Cortex of kidney (tissue), 1 donor: ENCODE measurements at places on chromosomes 3 and 15.

- DNase-seq = no peak
These were observed 52.2 kb downstream of the SATB1 start for GRCh38 chr3:18372786-18373405.

- DNase-seq = no peak
These were observed 91.2 kb downstream of the POLR2M start for GRCh38 chr15:57797568-57798267.

DNA sequence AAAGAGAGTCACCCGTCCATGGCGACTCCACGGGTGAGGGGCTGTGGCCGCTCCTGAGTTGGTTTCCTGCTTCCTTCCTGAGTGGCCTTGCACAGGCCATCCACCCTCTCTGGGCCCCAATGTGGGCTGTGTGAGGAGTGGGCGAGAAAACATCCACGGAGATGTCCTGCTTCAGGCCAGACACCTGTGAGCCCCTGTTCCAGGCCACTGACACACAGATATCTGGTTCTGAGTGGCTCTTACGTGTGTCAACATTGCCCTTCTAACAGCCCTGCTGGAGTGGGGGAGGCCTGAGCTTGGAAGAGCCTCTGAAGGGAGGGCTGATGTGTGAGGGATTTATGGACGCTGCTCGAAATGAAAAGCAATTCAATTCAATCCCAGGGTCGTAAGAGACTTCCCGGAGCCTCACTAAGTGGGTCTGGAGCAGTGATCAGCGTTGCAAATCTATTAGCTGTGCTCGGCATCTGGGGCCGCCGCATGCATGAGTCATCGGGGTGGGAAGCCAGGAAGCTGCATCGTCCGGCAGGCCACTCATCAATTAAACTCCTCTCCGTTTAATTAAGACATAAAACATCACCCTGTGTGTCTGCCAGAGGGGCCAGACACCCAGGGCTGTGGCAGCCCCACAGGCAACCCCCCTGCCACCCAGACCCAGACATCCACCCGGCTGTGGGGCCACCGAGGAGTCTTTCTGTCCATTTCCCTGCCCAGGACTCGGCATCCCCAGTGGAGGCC lies 20.0 kb upstream of the PRR23E start:
- DNase-seq = no peak

GRCh38 chr3:134374105-134374790 lies at the start of gene AMOTL2:
AMOTL2 (minus strand) TSS chr3:134374447; CDS start chr3:134371433, 3,014 bp downstream.
- no peak for DNase-seq

GRCh38 chr15:34217587-34218225 lies 7.1 kb upstream of the EMC4 start:
- no peak for DNase-seq

DNA sequence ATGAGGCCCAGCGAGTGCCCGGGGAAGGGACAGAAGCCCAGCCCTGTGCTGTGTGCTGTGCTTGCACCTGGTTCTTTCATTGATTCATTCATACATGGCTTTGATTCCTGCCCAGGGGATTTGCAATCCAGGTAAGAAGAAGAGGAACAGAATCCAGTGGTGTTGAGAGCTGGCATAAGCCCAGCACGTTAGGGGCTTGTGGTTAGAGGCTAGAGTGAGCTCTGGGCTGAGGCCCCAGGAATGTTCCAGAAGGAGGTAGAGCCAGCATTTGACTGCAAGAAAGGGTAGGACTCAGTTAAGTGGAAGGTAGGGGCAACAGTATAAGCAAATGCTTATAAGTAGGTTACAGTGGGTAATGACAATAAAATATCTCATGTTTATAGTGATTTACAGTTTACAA lies 2.3 kb downstream of the VWA5B2 start:
- DNase-seq = no peak

- DNase-seq = no peak
These were observed 230.6 kb upstream of the PEX5L start for GRCh38 chr3:180267202-180267843.

DNA sequence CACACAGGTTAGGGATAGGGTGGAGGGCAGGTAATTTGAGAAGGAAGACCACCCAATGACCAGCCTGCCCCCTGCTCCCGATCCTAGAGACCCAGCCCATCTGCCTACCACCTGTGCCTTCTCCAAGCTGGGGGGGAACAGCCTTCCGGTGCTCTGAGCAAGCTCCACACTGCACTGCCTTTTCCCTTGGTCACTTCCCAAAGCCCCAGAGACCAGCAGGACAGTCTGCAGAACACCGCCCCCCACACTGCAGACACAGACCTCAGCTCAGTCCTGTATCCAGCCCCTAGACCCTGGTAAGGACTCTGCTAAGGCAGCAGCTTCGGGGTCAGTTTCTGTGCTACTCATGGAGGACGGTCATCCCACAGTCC lies 156.9 kb downstream of the MEGF11 start:
- no peak for DNase-seq

- no peak for DNase-seq
These were observed 61.3 kb downstream of the ERC2 start for GRCh38 chr3:56406826-56407515.

- DNase-seq = no peak
These were observed 171.5 kb downstream of the RPLP1 start for GRCh38 chr15:69624155-69624520.

- no peak for DNase-seq
These were observed 97.1 kb downstream of the STRIT1 start for GRCh38 chr3:155196131-155197021.

DNA sequence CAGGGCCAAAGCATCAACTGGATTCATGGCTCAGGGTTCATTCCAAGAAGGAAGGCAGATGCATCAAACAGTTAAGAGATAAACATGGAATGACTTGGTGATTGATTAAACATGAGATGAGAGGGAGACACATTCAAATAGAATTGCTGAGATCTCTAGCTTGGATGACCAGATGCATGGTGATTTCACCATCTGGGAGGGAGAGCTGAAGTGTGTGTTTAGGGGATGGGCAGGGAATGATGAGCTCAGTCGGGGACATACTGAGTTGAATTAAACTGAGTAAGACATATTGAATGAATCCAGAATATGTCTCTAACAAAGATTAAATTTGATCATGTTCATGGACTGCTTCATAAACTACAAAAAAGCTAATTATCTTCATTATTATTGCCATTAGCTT lies 35.5 kb downstream of the CADPS start:
- DNase-seq = no peak

- DNase-seq = no peak
These were observed 107.0 kb downstream of the CPN2 start for GRCh38 chr3:194244167-194244566.

DNA sequence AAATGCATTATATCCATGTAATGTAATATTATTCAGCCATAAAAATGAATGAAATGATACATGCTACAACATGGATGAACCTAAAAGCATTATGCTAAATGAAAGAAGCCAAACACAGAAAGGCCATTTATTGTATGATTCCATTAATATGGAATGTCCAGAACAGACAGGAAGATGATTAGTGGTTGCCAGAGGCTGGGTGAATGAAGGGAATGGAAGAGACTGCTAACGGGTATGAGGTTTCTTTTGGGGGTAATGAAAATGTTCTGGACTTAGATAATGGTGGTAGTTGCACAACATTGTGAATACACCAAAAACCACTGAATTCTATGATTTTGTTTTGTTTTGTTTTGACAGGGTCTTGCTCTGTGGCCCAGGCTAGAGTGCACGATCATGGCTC lies 61.6 kb upstream of the MAP4 start:
- no peak for DNase-seq

GRCh38 chr3:144052275-144052674 lies 80.7 kb downstream of the DIPK2A start:
- DNase-seq = no peak

DNA sequence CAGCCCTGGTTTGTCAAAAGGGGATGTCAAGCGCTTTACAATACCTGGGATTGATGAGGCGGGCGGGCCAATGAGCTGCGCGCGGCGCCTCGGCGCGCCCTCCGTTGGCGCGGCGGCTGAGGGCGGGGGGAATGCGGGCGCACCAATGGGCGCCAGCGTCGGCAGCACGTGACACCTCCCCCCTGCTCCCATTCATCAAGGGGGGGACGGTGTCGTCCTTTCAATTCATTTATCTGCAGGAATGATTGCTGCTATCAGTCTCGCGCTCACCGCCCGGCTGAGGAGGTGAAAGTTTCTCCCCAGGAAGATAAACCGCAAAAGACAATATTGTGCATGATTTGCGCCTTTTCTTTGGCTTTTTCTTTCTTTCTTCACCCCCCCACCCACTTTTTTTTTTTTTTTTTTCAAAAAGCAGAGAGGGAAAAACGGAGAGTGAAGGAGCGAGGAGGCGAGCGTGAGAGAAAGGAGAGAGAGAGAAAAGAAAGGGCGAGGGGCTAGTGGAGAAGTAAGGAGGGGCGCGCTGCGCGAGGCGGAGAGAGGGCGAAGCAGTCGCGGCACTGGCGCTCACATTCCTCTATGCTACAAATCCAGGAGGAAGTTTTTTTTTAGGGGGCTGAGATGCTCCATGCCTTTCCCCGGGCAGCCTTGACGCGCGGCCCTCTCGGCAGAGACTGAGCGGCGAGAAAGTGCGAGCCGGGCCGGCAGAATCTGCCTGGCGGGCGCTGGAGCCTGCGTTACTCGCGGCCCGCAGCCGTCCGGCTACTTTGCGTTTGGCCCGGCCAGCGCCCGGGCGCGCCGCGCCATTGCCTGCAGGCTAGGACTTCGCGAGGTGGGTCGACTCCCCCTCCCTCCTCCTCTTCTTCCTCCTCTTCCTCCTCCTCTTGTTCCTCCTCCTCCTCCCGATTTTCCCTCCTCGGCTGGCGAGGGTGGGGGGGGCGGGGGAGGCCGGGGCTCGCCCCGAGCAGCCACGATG lies at the start of gene ZIC1:
Gene ZIC1, plus strand, starts transcription at position 223 of the 973 bp plus-strand sequence. Its CDS starts 748 bp downstream, at position 971.
- no peak for DNase-seq

DNA sequence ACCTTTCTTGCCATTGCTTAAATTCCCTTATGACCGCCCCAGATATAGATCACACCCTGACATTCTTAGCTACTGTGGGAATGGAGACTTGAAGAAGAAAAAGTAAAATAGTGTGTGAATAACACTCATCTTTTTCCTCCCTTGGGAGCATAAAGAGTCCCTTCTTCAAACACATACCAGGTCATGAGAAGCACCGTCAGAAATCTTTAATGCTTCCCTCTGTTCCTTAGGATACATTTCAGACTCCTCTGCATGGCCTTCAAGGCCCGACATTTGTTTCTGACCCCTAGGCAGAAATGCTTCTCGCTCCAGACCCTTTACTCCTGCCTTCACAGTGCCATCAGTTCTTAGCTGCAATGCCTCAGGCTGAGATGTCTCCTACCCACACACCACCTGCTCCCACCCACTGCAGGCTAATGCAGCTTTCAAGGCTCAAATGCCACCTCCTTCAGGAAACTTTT lies 143.8 kb upstream of the IL12A start:
- no peak for DNase-seq

- no peak for DNase-seq
These were observed 19.8 kb downstream of the DGKG start for GRCh38 chr3:186342197-186342596.

- no peak for DNase-seq
These were observed 334.2 kb upstream of the MDFIC2 start for GRCh38 chr3:70646635-70647034.

DNA sequence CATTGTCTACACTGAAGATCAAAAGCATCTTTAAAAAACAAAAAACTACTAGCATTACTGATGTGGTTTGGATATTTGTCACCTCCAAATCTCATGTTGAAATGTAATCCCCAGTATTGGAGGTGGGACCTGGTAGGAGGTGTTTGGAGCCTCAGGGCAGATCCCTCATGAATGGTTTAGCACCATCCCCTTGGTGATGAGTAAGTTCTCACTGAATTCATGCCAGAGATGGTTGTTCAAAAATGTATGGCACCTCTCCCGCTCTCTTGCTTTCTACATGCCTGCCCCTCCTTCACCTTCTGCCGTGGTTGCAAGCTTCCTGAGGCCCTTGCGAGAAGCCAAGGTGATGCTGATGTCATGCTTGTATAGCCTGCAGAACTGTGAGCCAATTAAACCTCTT lies 136.6 kb upstream of the FHIT start:
- DNase-seq = no peak

DNA sequence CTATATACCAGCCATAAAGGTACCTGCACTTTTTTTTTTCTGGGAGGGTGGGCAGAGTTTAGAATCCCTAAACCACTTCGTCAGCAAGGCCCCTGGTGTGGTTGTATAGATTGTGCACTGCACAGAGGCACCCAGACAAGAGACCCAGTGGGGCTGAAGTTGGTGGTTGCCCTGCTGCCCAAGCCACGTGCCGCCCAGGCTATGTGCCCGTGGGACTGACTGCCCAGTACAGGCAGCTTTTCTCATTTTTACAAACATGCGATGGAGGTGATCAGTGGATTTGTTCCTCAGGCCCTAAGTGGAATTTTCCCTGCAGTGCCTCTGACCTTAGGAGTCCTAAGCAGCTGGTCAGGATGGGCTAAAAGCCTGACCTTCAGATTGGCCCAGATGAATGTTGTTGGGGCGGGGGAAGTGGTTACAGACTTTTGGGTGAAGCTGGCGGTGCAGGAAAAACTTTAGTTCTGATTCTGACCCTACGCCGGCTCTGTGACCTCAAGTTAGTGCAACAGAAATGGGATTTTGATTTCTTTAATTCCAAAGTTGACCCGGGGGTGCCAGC lies 34.9 kb upstream of the LIMD1 start:
- no peak for DNase-seq

- DNase-seq = no peak
These were observed 2.9 kb upstream of the CCR5 start for GRCh38 chr3:46367811-46368210.

- no peak for DNase-seq
These were observed 142.5 kb upstream of the EIF1B start for GRCh38 chr3:40166997-40167396.

DNA sequence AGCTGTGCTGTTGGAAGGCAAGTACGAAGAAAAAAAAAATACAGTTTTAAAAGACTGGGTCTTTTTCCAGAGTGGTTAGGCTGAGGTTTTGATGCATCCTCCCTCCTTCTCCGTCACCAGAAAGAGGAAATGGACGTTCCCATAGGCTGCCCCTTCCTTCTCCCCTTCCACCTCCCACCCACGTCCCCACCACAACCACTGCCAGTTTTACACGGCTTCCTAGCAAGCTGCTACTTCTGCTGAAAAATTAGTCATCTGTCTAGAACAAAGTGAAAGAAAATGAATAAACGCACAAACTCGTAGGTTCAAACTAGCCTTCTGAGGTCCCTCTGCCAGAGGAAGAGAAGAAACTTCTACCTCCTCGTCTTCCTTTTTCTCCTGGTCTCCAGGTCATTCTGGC lies 71.6 kb upstream of the RPL35A start:
- no peak for DNase-seq

DNA sequence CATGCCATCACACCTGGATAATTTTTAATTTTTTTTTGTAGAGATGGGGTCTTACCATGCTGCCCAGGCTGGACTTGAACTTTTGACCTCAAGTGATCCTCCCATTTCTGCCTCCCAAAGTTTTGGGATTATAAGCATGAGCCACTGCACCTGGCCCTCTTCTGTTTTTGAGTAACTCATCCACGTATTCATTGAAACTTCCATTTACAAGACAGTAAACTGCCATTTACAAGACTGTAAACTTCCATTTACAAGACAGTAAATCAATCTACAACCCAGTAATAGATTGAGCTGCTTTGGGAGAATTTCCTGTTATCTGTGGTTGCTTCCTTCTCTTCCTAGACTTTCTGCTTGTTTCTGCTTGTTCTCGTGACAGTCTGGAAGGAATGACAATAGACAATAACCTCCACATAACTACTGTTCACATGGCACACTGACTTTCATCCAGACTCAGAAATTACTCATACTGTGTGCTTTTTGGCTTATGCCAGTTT lies 114.7 kb upstream of the CCNL1 start:
- no peak for DNase-seq
